H54 (cell line): ENCODE measurements at places on chromosomes 4 and X.

DNA sequence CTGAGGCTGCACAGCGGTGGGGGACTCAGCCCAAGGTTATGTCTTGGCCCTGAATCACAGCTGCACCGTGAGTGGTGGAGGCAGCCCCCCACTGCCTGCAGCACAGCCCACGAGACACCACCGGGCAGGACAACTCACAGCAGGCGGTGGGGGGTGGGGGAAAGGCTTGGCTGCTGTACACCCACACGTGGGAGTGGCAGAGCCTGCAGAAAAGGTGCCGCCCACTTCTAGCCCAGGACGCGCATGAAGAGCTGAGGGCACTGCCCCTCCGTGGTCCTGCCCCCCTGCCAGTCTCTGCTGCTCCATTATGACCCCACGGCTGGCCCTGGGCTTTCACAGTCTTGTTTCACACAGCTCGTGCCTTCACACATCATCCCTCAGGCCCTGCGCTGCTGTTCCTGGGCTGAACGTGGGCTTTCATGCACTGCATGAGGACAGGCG lies 40.8 kb downstream of the FGFRL1 start:
- no peak for DNase-seq

DNA sequence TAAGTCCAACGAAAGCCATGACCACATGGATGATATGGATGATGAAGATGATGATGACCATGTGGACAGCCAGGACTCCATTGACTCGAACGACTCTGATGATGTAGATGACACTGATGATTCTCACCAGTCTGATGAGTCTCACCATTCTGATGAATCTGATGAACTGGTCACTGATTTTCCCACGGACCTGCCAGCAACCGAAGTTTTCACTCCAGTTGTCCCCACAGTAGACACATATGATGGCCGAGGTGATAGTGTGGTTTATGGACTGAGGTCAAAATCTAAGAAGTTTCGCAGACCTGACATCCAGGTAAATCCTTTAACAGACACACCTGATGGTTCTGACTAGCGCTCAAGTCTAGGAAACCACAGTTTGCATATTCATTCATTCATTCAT lies 6.0 kb downstream of the SPP1 start:
- no peak for DNase-seq

GRCh38 chrX:71650333-71650969 lies 16.9 kb upstream of the LOC101059915 start:
- no peak for DNase-seq

DNA sequence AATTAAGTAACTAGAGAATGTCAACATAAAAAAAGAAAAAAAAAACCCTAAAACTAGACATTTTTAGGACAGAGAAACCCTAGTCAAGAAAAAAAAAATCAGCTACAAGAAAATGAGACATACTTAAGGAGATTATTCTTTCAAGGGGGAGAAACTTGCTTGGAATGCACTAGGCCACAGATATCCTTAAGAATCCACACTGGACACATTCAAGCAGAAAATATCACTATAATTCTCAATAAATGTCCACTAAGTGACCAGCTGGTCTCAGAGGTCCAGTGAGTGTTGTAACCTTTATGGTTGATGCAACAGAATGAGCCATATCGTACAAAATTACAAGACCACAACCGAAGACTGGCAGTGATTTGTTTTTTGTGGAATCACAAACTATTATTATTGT lies 15.6 kb upstream of the IBSP start:
- no peak for DNase-seq

DNA sequence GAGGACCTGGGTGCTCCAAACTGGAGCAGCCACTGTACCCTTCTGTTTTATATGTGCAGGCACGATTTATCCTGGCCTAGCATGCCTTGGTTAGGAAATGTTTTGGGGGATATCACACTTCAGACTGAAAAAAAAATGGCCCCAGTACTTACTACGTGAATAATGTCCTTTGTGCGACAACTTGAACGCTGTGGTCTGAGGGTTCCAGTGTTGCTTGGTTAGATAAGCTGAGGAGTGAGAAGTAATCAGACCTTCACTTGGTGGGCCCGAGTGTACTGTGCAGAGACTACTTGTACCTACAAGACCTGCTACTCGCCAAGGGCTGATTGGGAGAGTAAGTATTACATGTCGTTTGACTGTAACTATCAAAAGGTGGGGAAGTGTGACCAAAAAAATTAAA lies 678 bp downstream of the DNAAF6 start:
- no peak for DNase-seq

DNA sequence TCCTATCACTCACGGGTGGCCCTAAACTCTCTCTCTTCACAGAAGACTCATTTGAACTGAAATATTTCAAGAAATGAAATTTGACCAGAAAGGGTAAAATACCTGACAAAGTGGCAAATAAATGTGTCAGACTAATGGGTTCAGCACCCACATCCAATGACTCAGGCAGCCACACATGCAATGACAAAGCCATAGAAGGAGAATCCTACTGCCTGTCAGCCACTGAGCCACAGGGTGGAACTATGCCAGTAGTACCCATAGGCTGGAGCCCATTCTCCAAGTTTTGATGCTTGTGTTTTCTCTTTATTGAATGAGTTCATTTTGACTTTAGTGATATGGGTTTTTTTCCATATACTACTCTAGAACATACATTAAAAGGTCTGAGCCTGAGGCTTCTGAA lies 179.0 kb downstream of the BEND2 start:
- no peak for DNase-seq

- no peak for DNase-seq
Observed at GRCh38 chr4:76090241-76090691, 15.8 kb downstream of the ART3 start.

GRCh38 chr4:25146076-25146475 lies 14.2 kb downstream of the SEPSECS start:
- no peak for DNase-seq

DNA sequence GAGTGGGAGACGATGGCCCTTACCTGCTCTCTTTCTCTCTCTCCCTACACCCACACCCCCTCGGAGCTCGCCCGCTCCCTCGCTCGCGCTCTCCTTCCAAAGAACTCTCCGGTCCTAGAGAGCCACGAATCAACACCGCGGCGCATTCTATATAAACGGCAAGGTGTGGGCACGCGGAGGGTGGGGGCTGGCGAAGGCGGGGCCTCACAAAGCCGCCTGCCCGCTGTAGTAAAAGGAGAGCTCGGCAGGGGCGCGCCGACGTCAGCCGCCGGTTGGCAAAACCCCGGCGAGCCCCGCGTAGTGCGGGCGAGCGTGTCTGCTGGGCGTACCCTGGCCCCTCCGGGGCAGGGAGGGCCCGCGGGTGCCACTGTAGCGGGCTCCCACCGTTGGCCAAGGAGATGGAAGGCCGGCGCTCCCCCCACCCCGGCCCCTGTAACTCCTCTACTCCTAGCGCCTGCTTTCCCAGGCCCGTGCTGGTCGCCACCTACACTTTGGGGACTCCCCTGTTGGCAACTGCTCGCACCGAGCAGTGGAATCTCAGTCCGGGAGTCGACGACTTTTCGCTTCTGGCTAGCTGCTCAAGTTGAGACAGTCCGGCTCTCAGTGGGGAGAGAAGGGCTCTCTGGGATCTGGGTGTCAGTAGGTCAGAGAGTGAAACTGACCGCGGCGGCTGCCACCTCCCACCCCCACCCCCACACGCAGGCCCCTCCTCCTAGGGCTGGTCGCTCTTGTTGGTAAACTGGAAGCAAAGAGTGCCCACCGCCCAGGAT lies 325.5 kb upstream of the F9 start:
- DNase-seq = no peak

DNA sequence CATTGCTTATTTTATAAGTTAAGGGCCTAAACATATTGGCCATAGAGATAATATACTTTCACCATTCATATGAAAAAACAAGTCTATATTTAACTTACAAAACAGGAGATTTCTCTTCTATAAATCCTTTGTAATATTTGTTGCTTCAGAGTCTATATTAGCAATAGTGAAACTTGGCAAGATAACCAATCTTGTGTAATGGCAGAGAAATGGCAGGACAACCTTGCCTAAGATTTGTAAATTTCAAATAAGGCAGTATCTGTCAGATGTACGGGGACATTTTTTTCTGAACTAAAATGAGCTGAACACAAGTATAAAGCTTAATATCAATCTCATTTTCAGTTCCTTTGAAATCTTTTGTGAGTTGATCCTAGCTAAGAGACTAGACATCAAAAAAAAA lies 17.8 kb upstream of the CPEB2 start:
- DNase-seq = no peak
